ENCODE measurements at places on chromosomes 1 and 21.

GRCh38 chr1:2493218-2493617 is 17.1 kb downstream of the PLCH2 start:
- no peak for DNase-seq

- no peak for DNase-seq
These were observed 603.2 kb downstream of the SMYD3 start for GRCh38 chr1:245903851-245904250.

GRCh38 chr1:182101415-182102042 is 40.0 kb upstream of the ZNF648 start:
- no peak for DNase-seq

GRCh38 chr1:29623501-29623900 is 387.2 kb downstream of the PTPRU start:
- DNase-seq = no peak

DNA sequence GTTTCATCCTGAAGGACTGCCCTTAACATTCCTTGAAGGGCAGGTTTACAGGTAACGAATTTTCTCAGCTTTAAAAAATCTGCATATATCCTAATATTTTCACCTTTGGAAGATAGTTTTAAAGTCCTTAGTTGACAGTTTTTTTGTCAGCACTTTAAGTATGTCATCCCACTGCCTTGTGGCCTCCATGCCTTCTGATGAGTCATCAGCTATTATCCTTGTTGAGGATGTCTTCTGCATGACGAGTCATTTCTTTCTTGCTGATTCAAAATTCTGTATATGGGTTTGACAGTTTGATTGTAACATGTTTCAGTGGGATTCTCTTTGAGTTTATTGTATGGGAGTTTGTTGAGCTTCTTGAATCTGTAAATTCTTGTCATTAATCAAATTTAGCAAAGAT is 500.6 kb downstream of the DISC1 start:
- no peak for DNase-seq

DNA sequence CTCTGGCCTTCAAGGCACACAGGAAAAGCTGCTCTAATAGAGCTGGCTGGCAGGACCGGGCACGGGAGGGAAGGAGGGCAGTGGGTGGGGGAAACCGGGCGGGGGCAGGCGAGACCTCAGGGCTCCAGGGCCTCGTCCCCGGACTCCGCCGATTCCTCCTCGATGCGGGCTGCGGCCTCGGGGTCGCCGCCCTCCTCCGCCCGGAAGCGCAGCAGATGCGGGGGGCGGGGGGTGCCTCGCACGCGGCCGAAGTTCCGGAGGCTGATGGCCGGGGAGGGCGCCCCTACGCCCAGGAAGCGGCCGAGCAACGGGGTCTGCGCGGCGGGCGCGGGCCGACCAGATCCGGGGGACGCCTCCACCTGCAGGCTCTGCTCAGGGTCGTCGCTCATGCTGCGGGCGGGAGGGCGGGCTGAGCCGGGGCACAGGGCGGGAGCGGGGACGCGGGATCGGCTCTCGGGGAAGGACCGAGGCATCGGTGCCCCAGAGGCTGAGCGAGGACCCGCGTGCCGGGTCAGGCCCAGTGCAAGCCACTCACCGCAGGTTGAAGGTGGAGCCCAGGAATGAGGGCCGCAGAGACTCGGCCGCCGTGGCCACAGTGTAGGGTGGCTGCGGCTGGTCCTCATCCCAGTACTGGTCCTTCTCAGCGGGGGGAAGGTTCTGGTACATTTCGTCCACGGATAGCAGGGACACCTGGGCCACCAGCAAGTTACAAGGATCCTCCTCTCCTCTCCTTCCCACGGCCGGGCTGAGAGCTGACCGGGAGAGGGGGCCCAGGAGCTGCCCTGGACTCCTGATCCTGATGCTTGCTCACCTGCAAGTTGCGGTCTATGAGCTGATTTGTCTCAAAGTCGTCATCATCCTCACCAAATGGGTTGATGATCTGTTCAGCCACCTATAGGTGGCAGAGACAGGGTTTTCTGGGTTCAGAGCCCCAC is 3.6 kb downstream of the BEST4 start:
- no peak for DNase-seq

- DNase-seq = no peak
These were observed 47.2 kb downstream of the GNG12 start for GRCh38 chr1:67785847-67786753.

DNA sequence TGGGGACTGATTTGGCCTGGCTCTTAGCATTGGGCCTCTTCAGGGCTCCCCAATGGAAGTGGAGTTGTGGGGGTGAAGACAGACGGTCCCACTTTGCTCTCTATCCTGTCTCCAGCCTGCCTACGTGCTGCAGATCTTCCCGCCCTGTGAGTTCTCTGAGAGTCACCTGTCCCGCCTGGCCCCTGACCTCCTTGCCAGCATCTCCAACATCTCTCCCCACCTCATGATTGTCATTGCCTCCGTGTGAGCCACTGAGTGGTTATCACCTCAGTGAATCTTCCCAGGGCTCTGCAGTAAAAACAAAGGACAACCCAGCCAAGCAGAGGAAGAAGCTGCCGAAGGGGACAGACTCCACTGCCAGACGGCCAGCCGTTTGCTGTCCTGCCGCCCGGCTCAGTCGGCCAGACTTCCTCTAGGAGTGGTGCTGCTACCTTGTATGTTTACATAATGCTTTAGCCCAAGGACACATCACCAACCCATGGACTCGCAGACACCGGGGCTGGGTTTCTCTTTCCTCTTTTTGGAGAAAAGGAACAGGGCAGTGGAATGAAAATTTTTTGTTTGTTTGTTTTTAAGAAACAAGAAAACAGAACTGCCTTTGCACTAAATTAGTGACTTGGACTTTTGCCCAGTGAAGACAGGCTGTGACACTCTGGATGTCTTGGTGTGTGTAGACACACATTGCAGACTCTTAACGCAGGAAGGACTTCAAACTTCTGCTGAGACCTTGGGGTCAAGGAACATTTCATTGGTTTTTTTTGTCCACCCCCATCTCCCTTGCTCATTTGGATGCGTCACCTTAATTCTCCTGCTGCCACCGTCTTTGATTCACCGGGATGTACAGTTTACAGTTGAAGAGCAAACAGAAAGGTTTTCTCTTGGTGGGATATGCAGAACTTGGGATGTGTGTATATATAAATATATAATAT is 36.5 kb downstream of the ZBTB17 start:
- no peak for DNase-seq

GRCh38 chr21:39612233-39613040 is at the start of gene B3GALT5:
TSS of gene B3GALT5 (plus strand) at chr21:39612940. CDS start at chr21:39660560, 47,620 bp downstream.
- DNase-seq = no peak

- DNase-seq = no peak
These were observed 83.9 kb upstream of the KCNE2 start for GRCh38 chr21:34279883-34280282.

DNA sequence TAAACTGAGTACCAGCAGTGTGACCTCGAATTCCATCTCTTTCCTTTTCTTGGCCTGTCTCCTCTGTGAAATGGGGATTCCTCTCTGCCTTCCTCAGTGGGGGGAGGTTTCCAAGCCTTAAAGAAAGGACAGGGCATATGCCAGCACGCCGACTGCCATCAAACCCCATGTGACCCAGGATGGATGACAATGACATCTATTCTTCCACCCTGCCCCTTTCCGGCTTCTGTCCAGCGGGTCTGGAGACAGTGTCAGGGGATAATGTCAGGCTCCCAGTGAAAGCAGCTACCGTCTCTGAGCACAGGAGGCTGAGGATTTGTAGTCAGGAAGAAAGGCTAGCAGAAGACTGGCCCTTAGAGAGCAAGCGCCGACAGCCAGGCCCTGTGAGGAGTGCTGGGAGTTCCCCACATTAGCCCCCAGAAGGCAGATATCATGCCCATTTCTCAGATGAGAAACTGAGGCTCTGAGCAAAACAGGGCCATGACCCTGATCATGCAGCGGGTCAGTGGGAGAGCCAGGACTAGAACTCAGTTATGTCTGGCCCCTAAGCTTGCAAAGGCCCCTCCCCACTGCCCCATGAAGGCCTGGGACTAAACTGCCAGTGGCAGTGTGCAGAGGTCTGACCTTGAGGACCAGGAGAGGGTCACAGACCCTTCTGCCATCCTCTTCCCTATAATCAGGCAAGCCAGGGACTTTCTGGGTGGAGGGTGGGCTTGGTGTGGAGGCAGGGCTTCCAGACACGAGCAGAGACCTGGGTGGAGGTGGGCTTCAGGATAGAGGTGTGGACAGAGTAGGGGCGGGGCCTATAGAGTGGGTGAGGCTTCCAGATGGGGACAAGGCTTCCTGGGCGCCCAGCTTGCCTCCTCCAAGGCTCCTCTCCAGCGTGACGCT is 30.1 kb downstream of the CDCA8 start:
- DNase-seq = no peak

DNA sequence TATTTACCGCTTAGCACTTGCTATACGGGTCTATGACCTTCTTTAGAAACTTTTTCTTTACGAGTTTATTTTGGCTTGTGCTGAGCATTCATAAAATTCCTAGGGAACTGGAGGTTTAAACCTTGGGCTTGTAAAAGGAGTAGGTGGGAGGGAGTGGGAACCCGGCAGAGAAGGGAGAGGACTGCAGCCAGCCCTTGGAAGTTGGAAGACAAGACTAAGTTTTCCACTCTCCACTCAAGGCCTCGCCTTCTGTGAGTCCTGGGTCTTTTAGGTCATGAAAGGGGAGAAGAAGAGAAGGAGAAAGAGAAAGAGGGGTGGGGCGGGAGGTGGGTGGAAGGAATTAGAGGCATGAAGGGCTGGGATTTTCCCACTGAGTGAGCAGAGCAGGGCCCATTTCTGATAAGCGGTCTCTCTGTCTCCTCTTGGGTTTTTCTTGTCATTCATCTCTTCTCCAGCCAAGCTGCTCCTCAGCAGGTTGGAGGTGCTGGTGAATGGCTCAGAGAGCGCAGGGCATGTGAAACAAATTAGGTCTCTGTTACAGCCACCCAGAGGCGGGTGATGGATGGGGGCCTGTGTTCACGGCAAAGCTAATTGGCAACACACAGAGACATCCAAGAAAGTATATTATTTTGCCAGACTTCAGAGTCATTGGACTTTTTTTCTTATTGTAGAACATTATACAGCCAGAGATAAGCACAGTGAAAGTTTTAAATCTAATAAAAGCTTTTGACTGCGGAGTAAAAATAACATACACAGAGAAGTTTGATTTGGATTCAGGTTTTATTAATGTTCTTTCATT is 247.3 kb downstream of the FOXD2 start:
- DNase-seq = no peak

DNA sequence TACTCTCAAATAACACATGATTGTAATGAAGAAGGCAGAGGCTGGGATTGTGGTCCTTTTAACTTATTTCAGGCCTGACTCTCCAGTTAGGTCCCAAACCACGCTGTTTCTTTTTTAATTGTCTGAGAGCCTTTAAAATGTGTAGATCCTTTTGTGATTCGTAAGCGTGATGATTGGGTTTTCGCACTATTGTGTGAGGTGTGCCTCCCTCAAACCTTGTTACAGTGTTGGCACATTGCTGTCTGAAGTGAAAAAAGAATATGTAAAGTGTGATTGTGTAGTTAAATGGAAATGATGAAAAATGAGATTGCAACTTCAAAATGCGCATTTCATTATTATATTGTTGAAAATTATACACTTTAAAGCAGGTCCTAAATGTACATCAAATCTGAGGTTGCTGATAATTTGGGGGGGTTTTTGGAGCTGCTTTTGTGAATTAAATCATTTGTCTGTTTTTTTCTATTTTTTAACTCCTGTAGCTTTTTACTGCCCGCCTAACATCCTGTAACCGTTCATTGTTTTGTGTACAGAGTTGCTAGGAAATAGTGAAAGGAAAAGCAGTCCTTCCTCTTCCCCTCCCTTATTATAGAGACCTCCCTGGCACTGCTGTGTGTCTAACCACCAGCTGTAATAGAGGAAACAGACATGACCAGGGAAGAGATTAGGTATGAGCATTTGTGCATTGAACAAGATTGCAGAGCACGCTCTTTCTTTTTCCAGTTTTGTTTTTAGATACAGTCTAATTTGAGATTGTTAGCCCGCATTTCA is 43.3 kb downstream of the IARS2 start:
- DNase-seq = no peak

GRCh38 chr1:11730429-11730891 is 5.5 kb upstream of the AGTRAP start:
- no peak for DNase-seq

GRCh38 chr1:153957744-153958110 is 685 bp downstream of the CRTC2 start:
- DNase-seq = peak; percentile 28

GRCh38 chr1:84496498-84496897 is 9.7 kb upstream of the SPATA1 start:
- no peak for DNase-seq

DNA sequence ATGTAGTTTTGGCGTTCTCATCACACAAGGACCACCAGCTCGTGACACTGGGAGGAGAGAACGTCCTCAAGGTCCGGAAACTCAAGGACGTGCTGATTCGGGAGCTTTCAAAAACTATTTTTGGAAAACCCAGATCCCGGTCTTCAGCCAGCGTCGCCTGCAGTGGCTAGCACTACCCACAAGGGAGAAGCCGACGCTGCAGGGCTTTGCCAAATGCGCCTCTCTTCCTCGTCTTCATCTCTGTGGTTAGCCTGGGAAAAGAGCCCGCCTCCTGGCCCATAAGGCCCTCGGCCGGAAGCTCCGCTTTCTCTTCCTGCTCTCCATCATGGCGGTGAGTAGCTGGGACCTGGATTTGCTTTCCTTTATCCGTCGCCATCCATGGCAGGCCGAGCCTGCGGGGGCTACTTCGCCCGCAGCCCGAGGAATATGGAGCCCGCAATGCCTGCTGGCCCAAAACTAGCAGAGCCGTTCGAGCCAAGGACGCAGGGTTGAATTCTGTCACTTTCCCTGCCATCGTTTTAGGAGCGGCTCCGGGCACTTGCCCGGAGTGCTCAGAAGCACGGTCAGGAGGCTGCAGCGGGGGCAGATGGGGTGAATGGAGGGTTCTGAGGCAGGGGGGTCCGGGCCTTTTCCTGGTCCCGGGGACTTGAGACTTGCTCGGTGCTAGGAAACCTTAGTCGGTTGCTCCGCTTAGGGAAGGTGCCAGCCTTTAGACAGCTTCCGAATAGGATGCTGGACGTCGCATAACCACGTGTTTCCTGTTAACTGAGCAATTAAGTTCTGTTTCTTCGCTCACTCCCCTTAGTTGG is at the start of gene RPL11:
RPL11 (plus strand) TSS at position 308 of the 809 bp plus-strand sequence; CDS start at position 326, 18 bp downstream.
- peak; percentile 94 for DNase-seq

GRCh38 chr1:158149577-158150269 is 31.0 kb upstream of the CD1D start:
- DNase-seq = no peak

- DNase-seq = no peak
These were observed 42.6 kb downstream of the SIM2 start for GRCh38 chr21:36741506-36741905.

DNA sequence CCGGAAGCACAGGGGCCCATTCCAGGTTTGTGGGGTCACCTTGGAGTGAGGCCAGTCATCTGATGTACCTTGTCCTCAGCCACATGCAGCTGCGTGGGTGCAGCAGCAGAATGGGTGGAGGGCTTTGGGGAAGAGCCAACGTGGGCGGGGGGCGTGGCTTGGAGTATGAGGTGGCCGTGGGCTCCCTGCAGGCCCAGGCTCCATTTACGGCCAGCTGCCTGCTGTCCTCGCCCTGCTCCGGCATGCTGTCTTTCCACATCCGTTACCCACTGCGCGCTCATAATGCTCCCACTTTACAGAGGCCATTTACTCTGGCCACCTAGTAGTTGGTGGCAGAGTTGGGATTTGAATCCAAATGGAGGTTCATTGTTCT is 27.8 kb upstream of the TINAGL1 start:
- DNase-seq = no peak
